ENCODE measurements at places on chromosomes 1 and 21.

DNA sequence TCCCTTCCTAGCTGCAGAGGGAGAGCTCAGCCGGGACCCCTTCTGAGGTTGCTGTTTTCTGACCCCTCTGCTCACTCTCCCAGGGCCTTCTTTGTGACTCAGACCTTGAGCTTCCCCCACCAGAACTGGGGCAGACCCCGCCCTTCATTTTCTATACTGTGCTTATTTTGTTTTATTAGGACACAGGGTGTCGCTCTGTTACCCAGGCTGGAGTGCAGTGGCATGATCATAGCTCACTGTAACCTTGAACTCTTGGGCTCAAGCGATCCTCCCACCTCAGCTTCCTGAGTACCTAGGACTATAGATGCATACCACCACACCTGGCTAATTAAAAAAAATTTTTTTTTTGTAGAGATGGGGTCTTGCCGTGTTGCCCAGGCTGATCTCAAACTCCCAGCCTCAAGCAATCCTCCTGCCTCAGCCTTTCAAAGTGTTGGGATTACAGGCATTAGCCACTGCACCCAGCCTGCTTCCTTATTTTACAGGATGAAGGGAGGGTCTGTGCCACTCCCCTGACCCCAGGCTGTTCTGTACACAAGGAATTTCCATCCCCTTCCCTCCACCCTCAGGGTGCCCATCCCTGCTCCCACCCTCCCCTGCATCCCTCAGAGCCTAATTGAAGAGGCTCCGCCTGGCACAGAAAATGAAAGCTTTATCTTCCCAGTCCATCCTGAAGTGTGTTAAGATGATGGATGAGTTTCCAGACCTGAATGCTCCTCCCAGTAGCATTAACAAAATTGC lies 195.2 kb upstream of the POU3F1 start:
- DNase-seq: no peak

DNA sequence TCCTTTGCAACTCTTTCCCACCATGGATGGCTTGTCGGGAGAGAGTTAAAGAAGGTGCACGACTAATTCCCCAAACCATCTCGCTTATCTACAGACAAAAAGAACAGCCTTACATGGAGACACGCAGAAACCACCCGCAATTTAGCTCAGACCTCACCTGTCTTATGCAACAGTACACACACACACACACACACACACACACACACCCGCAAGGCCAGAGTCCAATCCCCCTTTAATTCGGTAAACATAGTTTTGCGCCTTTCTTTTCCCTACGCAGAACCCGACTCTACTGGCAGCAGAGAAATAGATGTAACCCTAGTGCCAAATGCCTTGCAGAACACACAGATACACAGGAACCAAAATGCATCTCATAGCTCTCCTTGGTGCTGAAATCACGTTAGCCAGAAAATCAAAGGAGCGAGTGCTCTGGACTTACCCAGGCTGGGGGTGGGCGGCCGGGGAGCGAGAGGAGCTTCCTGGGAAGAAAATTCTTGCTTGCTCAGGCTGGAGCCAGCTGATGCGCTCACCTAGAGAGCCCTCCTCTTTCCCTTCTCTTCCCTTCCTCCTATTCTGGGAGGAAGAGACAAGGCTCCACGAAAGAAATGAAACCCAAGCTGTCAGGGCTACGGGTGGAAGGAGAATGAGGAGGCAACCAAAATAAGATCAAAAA lies 470 bp downstream of the TNR start:
- DNase-seq: no peak

- no peak for DNase-seq
These were observed 6.3 kb downstream of the OR14I1 start for GRCh38 chr1:248696261-248696660.

DNA sequence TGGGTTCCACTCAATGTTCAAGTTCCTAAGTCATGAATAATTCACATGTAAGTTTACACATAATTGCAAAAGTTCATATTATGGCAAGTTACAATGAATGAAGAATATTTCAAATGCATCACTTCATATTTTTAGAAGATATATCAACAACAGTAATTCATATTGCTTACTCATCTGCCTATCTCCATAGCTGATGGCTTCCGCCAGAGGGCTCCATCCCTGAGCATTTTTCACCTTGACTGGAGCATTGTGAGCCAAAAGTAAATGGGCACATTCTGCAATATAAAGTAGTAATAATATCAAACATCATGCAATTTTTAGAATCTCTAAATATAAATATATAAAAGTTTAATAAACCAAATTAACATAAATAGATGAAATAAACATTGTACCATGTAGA lies 29.8 kb downstream of the ANKRD13C start:
- DNase-seq: no peak

- no peak for DNase-seq
These were observed 945 bp downstream of the CHAF1B start for GRCh38 chr21:36386031-36386642.

GRCh38 chr1:78375996-78376395 lies 114.8 kb upstream of the PTGFR start:
- DNase-seq: no peak

DNA sequence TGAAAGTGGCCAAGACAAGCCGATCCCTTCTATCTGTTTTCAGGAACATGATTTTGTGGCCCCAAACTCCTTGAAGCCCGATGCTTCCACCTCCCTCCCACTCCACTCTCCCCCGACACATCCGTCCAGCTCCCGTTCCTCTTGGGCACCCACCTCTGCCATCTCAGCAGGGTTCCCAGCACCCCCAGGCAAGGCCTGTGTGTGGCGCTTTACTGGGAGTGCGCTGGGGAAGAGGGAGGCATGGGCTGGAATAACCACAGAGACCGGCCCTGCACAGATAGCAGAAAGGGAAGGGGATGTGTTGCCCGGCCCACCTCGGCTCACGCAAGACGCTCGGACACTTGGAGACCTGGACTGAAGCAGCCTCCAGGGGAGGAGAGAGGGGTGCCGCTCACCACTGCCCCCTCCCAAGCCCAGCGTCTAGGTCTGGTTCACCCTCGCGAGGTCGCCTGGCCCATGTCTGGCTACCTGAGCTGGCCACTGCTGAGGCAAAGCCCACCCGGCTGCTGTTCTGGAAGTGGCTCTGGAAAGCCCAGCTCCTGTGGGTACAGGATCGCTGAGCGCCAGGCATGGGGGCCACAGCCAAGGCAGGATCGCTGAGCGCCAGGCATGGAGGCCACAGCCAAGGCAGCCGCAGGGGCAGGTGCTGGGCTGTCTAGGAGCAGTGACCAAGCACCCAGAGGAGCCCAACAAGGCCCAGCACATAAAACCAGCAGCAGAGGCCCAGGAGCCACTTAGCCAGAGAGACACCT lies 23.8 kb upstream of the COL18A1 start:
- DNase-seq: no peak

- no peak for DNase-seq
These were observed 15.4 kb downstream of the CCDC17 start for GRCh38 chr1:45608175-45609156.

- no peak for DNase-seq
These were observed 16.6 kb upstream of the RWDD3 start for GRCh38 chr1:95217371-95217770.

DNA sequence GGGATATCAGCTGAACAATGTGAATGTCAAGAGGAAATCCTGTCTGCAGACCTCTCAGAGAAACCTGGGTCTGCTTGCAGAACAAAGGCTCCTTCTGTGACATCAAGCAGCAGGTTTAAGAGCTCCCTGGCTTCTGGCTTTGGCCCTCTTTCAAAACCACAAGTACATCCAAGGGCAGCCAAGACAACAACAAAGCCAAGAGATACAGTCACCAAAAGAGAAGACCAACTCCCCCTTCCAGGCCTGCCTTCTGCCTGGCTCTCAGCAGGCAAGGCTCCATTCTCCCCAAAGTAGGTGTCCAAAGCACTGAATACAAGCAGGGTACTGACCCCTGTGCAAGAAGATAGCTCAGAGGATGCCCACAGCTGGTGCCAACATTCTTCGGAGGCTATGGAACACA lies 11.5 kb downstream of the BCAR3 start:
- no peak for DNase-seq

- no peak for DNase-seq
These were observed 28.4 kb downstream of the ZNF281 start for GRCh38 chr1:200381256-200381984.

Data from activated CD4-positive, alpha-beta T cell treated with anti-CD3 and anti-CD28 coated beads, Interleukin-2, amount 50 U/mL, for 48 hours (primary cell).